ENCODE measurements at places on chromosomes 5 and 9.

DNA sequence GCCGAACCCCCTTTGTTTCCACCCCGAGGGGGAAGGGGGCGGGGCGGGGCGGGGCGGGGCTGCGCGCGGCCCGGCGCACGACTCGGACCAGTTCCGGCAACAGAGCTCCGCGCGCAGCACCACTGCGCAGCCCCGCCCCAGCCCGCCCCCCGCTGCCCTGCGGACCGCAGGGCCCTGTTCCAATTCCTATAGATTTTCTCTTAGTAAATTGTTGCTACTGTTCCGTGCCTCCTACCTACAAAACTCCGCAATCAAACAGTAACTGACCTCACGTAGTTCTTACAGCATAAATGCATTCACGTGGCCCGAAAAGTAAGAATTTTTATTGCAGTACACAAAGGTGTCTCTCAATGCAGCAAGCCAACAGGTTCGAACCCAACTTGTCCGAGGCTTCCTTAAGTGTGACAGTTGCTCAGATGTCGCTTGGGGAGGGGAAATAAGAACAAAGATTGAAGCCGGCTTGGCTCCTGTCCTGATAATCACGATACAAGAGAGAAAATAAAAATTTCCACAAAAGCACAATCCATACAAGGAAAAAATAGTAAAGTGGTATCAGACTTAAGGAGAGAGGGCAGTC lies 1.2 kb upstream of the RNF38 start:
- DNase-seq = peak; percentile 69

GRCh38 chr5:57117596-57117995 lies 56.3 kb upstream of the GPBP1 start:
- DNase-seq = no peak

GRCh38 chr9:137307255-137308056 lies 5.4 kb upstream of the NRARP start:
- DNase-seq = no peak

- no peak for DNase-seq
Observed at GRCh38 chr9:33139421-33140228, 27.5 kb downstream of the B4GALT1 start.

DNA sequence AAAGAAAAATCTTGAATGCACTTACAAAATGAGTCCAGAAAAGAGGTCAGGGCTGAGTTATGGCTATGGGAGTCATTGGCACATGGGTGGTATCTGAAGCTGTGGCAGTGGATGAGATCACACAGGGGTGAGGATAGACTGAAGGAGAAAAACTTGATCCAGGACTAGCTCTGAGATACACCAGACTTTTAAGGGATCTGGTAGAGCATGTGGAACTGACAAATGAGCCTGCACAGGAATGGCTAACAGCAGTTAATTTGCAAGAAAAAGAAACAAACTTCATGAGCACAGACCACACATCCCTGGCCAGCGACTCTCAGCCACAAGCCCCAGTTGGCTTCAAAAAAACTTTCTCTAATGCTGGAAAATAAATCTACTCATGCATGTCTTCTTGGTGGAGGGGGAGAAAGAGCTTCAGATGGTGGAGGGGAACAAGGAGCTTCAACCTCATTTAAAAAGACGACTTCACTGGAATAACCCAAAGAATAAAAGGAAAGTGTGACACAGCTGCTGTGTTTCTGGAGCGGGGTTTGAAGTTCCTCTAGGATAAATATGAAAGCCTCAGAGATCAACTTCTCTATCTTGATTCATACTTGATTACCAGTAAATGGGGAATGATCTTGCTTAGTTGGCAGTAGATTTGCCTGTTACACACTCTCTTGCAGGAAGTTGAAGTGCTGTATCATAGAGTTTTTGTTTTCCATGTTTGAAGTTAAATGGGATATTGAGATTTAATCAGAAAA lies 33.6 kb downstream of the TNFAIP8 start:
- DNase-seq = no peak

- DNase-seq = no peak
Observed at GRCh38 chr9:69131682-69132081, 42.4 kb upstream of the TJP2 start.

GRCh38 chr9:122605691-122606090 lies 8.8 kb upstream of the OR1Q1 start:
- DNase-seq = no peak

DNA sequence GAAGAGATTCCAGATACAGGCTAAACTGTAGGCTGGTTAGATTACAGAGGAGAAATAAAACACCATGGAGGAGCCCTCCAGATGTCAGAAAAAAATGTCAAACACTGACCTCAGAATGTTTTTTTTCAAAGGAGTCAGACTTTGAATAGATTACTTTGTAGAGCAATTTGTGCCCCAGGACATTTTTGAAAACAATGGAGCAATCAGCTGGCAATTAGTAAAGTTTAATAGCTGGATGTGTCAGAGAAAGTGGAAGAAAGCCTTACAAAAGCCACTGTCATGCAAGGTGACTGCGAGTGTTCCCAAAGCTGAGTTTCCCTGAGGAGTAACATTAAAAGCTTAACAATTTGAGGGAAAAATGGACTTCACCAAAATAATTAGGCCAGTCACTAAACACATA lies 417.8 kb upstream of the CTNND2 start:
- DNase-seq = no peak

DNA sequence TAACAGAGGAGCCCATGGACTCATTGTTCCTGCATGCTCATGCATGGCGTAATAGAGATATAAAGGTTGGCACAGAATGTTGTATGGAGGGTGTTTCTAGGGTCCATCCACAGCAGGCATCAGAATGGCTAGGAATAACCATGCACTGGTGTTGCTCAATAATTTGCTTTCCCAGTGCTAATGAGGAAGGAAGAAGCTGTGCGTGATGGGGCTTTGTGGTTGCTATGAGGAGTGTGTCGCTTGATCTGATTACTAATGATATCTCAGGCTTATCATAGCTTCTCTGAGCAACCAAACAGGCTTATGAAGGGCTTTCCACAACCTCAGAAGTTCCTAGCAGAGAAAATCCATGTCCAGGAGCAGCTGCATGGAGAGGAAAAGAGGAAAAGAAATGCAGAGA lies 151.3 kb upstream of the TRPC7 start:
- no peak for DNase-seq

DNA sequence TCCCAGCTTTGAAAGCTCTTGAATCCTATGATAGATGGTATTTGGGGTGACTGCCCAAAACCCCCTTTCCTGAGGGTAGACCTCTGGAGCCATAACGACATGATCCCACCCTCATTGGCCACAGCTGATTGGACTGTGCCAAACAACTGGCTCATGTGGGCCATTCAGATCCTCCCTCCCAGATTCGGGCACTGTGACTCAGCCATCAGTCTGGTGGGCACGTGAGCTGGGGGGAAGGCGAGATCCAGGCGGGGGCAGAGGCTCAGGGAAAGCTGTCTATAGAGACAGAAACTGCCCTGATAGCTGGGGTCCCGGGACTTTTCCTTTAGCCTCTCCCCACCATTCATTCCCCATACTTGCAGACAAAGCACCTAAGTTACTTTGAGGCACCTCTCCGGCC lies 15.1 kb upstream of the NCS1 start:
- DNase-seq = no peak

DNA sequence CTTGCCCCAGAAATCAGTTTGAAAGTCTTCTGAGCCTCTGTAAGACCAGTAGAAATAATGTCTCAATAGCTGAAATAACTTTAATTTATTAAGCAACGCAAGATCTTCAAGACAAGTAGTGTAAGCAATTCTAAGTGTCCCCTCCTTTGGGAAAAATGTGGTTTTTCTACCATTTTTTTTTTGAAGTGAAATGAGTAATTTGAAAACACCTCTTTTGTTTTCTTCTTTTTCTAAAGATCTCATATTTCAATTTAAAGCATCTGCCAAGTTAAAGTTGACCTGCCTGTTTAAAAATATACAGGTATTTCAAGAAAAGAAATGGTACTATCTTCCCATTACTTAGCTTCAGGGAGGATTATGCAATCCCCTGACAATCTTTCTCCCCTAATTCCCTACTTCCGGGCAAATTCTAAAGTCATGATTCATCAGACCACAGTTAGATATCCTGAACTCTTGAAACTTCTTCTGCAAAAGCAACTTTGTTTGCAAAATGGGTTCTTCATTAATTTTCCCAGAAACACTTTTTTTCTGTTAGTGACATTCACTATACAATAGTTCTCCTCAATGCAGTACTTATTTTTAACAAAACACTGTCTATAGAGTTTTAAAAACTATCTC lies 7.8 kb upstream of the ANXA1 start:
- no peak for DNase-seq

DNA sequence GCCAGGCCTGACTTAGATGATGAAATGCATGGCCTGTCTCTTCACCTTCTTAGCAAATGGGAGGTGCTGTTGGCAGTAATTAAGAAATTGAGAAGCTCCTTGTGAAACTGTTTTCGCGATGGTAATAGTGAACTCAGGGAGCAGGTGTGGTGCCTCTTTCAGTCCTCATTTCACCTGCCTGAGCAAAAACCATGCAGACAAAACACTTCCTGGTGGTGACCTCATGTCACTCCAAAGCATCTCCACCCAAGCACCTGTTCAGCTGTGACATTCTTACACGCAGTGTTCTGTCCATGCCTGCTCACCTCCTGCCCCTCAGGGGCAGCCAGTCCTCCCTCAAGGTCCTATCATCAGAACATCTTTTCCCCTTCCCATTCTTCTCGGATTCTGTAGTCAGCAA lies 146.5 kb downstream of the CD180 start:
- DNase-seq = no peak

DNA sequence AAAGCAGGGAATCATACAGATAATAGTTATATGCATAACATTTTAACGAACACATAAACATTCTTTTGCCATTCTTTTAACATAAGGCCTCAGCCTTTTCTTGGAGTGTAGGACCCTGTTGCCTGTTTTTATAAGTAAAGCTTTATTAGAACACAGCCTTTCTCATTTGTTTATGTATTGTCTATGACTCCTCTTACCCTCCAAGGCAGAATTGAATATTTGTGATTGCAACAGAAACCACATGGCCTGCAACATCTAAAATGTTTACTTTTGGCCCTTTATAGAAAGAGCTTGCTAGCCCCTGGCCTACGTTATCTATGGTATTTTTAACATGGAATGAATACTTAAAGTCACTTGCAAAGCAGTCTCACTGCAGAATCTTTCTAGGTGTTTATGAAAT lies 2.6 kb downstream of the SLC31A1 start:
- no peak for DNase-seq

DNA sequence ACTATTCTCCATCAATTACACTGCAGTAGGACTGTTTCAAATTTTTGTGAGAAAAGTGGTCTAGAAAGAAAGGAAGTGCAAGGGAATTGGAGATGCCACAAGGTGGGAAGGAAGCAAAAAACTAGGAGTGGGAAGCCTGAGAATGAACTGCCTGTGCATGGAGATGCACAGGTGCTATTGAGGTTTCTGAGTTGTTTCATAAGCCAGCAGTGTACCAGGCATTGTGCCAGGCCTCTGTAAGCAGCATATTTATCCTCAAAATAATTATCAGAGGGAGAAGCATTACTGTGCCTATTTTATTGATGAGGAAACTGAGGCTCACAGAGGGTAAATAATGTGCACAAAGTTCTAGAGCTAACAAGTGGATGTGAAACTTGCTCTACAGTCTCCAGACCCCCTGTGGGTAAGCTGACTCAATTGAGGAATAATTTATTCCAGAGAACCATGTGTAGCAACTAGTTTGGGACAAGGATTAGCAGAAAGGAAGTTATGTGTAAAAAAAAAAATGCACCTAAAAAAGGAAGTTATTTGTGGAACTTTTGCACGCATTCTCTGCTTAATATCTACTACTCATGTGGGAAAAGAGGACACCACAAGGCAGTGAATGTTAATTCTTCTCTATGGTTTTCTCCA lies 96.7 kb downstream of the SNCAIP start:
- no peak for DNase-seq

DNA sequence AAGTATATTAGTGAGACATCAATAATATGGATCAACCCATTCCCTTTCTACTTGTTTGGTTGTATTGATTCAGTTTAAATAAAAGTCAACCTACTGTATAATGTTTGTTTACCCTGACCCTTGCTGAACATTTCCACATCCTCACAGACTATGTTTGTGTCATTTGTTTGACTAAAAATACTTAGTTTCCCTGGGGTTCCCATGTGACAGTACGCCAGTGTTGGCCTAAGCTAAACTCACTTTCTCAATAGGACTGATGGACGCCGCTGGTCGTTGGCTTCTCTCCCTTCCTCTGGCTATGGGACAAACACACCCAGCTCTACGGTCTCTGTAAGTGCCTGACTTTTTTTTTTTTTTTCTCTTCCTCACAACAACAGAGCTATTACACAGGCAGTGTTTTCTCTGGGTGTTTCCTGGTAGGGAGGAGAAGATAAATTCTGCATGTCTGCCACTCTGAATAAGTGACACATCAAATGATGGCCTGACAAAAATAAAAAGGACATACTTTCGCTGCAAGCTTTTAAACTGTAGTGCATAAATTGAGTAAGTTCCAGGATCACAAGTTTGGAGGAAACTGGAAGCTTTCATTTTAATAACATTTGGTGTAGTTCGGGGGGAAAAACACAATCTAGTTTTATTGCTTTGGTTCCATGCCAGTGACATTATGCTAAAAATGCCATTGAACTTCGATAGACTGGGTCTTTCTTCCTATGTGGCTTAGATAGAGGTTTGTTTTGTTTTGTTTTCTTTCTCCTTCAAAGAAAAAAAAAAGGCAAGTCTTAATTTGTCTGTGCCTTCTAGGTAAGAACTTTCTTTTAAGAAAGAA lies 101.0 kb downstream of the CD180 start:
- no peak for DNase-seq

GRCh38 chr9:126062158-126062886 lies 264.3 kb upstream of the MVB12B start:
- no peak for DNase-seq

DNA sequence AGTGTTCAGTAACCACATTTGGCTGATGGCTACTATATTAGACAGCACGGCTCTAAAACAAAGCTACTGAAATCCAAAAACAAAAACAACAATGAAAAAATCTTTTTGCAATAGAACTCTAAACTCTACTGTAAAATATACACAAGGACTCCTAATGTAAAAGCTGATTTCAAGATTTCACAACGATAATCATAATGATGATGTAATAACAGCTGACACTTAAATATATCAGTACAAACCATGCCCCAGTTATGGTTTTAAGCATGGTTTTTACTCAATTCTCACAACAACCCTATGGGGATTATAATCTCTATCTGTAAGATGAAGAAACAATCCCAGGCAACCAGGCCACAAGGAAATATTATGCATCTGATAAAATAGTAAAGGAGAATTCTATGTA lies 3.3 kb downstream of the ZNF300 start:
- DNase-seq = no peak

DNA sequence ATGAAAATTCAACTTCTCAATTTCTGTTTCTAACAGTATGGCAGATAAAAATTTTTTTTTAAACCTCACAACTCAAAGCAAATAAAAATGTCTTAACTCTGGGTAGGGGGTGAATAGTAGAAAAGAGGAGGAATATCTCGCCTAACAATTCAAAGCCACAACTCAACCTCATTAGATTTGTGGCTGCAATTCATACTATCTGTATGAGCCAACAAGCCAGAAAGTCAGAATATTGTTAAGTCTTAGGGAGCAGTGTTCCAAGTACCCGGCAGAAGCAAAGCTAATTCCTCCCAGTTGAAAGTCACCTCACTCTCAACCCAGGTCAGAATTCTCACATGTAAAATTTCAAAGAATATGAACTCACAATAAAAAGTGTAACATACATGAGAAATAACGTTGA lies 15.0 kb downstream of the PJA2 start:
- DNase-seq = no peak

All from D721Med (cell line).